ENCODE measurements at places on chromosomes 2 and 18.

DNA sequence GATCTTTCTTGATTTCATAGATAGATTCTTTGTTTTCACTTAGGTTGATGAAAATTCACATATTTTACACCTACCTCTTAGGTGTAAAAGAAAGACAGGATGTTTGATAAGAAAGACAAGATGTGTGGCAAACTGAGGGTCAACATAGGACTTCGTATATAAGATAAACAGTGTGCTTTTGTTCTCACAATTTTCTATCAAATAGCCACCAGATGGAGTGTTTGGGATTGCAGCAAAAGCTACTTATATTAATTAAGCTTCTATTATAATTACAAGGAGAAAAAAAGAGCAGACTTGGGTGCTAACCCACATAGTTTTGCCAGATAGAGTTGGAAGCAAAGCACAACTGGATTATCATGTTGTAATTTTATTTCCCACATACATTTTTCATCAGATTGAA lies 232.9 kb downstream of the CDH7 start:
- DNase-seq = no peak

DNA sequence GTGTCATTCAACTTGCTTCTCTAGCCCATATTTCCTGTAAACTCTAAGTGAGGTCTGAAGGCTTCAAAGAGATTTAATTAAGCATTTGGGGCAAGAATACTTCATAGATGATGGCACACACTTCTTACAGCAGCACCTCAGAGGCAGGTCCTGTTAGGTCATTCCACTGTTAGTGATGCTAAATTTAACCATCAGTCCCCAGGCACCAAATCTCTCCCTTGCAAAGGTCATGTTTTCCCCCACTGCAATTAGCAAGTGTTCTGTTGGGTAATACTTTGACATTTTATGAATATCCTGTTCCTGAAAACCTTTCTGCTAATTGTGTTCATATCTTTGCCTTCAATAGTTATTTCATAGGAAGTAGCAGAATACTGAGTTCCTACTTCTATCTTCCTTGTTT lies 117.0 kb downstream of the STK39 start:
- DNase-seq = no peak

DNA sequence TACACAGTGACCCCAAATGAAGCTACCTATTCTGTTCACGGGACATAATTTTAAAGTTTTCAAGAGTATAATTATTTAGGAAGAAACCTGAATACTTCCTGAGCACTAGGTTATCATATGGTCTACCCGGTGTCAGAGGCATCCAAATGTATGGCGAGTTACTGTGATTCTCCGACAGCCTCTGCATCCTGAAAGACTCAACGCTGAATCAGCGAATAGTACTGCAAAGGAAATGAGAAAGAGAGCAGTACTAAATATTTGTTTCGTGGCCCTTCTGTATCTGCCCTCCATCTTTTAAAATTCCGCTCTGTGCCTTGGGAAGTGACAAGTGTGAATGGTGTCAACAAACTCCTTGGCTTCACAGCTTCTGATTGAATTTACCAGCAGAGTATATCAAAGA lies 358.0 kb upstream of the ZEB2 start:
- no peak for DNase-seq

DNA sequence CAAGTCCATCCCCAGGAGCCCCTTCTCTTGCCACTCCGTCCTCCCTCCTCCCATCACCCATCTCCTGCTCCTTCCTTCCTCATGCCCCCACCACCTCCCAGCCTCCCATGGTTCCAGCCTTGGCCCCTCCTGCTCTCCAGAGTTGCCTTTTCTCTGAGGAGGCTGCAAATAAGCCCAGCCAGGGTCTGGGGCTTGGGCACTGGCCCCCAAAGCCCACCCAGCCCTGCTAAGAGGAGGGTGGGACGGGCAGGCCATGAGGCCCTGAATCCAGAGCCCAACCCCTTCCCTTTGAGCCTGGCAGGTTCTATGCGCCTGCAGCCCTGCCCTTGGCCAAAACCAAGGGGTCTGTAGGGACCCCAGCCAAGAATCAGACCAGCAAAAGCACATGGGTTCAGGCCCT lies 71.6 kb downstream of the STPG4 start:
- DNase-seq = no peak

GRCh38 chr2:187654535-187654934 lies 100.3 kb upstream of the TFPI start:
- no peak for DNase-seq

DNA sequence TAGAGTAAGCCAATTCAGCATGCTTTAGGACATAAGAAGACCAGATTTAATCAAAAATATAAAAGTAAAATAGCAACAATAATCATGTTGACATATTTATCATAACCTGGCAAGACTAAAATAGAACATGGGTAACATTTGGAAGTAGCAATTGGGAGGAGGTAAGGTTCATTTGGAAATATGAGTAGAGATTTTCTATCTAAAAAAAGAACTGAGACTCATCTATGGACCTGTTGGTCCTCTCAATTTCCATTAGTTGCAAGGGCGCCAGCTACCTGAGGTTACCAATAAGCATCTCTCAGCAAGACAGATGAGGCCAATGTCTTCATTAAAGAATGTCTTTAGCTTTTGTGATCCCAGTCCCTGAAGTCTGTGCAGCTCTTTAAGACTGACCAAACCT lies 196.0 kb downstream of the IRS1 start:
- no peak for DNase-seq

GRCh38 chr2:145138626-145139025 lies 618.7 kb upstream of the ZEB2 start:
- no peak for DNase-seq

- DNase-seq = no peak
Observed at GRCh38 chr2:239742377-239742776, 282.8 kb downstream of the NDUFA10 start.

DNA sequence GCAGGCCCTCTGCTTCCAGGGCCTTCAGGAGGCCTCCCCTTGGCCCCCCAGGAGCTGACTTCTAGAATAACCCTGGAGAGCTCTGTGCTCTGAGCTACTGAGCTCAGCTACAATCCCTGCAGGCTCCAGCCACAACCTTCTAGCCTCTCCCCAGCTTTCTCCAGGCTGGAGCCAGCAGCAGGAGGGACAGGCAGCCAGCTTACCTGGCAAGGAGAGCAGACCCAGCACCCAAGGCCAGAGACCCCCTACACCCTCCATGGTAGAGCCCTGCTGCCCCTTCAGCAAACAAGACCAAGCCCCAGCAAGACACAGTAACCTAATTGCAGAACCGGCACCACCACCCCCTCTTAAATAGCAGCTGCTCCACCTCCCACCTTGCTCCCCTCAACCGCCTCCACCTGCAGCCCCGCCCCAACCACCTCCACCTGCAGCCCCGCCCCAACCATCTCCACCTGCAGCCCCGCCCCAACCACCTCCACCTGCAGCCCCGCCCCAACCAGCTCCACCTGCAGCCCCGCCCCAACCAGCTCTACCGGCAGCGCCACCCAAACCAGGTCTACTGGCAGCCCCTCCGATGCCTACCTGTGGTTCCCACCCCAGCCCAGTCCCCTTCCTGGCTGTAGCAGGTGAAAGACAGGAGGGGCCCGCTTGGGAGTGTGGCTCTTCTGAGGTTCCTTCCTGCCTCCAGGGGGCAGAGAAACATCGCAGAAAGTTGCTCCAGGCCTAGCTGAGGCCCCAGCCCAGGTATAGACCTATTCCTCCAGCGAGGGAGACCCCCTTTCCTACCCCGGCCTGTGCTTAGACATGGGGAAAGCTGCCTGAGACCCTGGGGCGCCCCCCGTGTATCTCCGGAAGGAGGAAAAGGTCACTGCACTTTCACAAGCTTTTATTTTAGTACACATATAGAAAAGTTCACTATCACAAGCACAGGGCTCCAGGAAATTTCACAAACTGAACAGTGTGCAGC lies at the start of gene ASTL:
ASTL (minus strand) TSS at position 324 of the 967 bp plus-strand sequence; CDS start at position 258, 66 bp downstream.
- no peak for DNase-seq

- no peak for DNase-seq
Observed at GRCh38 chr2:513981-514706, 163.1 kb downstream of the TMEM18 start.

- DNase-seq = no peak
Observed at GRCh38 chr2:47510745-47511144, 107.8 kb downstream of the MSH2 start.
